MG63 (cell line): ENCODE measurements at places on chromosomes 5 and 9. TPM values are rescaled to one million over a fixed set of nuclear protein-coding genes. Genes with fewer than 3 reads are reported as not detected.

CARTPT gene
- not detected in 2 replicates for total RNA-seq

KDM3B gene
- total RNA-seq, result 41.6 and 42.9 TPM in 2 replicates

LOX gene
- 334 and 360 TPM in 2 replicates for total RNA-seq

DNA sequence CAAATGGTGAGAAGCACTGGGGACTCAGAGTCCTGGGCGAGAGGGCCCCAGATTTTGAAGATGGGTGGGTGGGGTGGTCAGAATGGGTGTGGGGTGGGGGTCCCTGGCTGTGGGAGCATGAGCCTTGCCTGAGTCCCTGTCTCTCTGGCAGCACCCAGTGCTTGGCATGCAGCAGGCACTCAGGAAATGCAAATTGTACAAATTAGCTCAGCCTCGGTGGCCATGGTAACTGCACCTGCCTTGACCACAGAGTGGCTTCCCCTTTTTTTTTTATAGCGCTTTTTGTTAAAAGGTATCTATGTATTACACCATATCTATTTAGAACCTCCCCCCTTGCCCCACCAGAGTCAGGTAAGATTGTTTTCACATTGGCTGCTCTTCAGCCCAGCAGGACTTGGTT is 19.2 kb upstream of the PITX1 start:
- no peak for DNase-seq

- no peak for DNase-seq
These were observed 140.9 kb upstream of the SPEF2 start for GRCh38 chr5:35476797-35477196.
